HAP-1 (cell line): ENCODE measurements at places on chromosomes 4 and X.

DNA sequence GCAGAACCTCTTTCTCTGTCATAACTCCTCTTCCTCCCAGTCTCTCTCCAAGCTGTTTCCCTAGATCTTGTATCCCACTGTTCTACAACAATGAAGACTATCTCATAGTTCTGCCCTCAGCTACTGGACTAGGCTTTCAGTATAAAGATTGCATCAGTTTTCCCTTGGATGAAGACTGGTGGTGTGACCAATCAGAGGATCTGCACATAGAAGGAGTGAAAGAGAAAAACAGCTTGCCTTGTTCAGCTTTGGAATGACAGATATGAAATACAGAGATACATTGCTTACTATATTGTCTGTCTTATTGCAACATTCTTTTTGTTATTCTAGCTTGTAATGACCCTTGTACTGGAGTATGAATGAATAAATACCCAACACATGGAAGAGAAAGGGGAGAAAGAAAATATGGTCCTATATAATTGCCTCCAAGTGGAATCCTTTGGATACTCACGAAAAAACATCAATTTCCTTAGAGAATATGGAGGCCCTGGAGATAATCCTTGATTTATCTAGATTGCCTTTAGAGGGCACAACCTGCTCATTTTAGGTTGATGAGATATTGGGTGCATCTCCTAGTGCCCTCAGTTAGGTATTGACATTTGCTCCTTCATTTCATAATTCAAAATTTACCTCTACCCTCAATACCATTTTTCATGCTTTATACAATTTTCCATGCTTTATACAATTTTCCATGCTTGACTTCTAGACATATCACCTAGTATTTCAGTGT, 395.8 kb downstream of the NAF1 start:
- no peak for DNase-seq

GRCh38 chrX:25034889-25035288, 19.1 kb upstream of the ARX start:
- DNase-seq: peak; percentile 65

DNA sequence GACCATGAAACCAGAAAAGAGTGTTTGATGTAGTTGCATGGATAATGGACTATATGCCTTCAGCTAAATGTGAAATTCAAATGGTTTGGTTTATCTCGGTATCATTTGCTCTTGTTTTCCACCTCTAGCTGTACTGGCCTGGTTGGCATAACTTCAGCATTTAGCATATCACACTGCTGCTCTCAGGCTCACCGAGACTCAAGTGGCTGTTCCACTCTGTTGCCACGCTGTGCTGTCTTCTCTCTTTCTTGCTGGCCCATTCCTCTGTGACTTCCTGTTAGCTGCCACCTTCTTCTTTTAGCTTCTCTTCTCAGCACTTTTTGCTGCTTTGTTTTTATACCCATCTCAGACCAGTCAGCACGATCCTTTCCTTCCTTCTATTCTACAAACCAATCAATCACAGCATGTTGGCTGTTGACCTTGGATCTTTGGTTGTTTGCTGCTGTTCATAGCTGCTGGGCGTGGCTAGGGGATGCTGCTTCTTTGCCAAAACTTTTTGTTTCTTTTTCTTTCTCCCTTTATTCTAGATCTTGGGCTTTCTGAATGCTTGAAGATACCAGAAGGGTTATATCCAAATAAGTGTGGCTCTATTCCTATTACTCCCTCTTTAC, 24.0 kb downstream of the INTS6L start:
- DNase-seq: no peak

GRCh38 chrX:54944816-54945215, 24.2 kb downstream of the TRO start:
- DNase-seq: no peak

- DNase-seq: no peak
Measured at GRCh38 chrX:2446815-2447214, 54.0 kb downstream of the DHRSX start.

DNA sequence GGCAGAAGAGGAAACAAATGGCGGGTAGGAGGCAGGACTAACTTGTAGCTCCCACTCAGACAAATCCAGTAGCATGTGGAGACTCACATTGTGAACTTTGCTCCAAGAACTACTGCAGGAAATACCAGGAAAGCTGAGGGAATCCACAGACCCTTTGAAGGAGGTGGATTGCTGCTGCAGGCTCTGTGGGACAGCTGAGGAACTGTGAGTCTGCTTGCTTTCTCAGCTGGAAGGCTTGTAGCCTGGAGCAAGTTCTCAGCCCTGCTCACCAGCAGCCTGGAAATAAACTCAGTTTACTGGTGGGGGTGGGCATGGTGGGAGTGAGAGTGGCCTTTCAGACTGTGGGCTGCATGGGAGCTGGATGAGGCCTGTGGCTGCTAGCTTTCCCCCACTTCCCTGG, 16.0 kb downstream of the RTL3 start:
- DNase-seq: no peak

- DNase-seq: no peak
Measured at GRCh38 chr4:176805155-176805554, 12.4 kb upstream of the VEGFC start.

- DNase-seq: no peak
Measured at GRCh38 chr4:173014113-173014558, 154.5 kb upstream of the GALNT7 start.

DNA sequence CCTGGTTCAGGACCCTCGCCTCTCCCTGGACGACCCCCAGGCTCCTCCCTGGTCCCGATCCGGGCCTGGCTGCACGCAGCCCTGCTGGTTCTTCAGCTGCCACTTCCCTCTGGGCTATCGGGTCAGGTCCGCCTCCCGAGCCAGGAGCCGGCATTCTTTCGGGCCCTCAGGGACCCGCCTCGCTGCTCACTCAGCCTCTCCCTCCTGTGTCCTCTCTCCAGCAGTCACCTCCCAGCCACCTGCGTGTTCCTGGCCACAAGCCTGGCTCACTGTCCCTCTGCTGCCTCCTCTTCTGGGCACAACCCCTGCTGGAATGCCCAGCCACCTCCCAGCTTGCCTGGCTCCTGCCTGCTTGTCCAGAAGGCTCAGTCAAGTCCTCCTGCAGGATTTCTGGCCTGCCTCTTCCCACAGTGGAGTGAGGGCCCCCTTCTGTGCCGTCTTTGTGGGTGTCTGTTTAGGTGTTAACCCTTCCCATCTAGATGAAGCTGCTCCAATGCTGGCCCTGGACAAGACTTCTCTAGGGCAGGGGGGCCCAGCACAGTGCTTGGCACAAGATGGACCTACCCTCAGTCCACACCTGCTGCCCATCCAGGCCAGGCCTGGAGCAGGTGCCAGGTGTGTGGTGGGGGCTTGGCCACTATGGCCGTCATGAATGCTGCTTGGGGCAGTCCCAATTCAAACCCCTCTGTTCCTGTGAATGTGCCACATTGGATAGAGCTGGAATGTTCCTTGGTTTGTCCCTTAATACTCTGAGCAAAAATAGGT, 2.2 kb downstream of the WFS1 start:
- no peak for DNase-seq

- DNase-seq: no peak
Measured at GRCh38 chr4:111360906-111361305, 738.0 kb upstream of the PITX2 start.

DNA sequence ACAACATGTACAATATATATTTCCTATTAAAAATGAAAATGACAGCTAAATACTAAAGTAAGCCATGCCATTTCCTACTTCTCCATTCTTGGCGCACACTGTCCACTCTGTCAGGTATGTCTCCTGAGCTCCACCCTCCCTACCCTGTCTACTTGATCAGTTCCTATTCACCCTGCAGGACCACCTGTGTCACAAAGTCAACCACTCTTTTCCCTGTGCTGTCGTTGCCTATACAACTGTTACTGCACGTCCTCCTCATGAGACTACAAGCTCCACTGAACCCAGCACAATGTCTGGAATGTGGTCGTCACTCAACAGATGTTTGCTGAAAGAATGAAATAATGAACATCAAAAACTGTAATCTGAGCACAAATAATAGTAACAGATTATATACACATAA, 54.9 kb downstream of the SLC9A7 start:
- no peak for DNase-seq

DNA sequence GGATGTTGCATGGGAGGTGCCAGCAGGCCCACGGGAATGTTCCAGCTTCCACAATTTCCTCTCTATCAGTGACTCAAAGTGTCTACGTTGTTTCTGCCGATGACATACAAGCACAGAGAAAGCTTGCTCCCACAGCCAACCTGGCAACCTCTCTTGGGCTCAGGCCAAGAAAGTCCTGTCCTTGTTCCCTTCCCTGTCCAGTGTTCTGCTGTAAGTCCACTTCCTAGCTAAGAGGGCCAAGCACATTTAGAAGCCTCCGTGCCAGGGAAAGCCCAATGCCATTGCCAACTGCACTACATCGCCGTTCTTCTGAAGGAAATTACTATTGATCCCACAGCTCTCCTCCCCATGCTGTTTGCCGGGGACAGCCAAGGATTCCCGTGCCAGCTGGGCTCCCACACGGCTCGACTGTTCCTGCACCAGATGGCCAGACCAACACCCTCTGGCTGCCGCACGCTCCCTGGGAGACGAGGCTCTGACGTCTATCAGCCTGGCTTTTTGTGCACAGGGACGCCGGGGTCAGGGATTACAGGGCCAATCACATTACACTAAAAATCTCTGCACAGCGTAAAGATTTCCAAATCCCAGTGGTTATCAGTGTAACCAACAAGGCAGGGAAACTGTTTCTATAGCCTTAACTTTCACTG, 284.0 kb downstream of the BCOR start:
- DNase-seq: no peak

GRCh38 chr4:89000844-89001360, 56.1 kb downstream of the FAM13A start:
- DNase-seq: peak; percentile 28

- DNase-seq: no peak
Measured at GRCh38 chrX:371907-372306, 14.8 kb downstream of the PPP2R3B start.

GRCh38 chr4:72473434-72473900, 95.6 kb downstream of the ADAMTS3 start:
- DNase-seq: no peak

- peak; percentile 50 for DNase-seq
Measured at GRCh38 chr4:24419181-24420034, 164.9 kb downstream of the DHX15 start.

- peak; percentile 70 for DNase-seq
Measured at GRCh38 chrX:23742174-23742696, 841 bp downstream of the ACOT9 start.

GRCh38 chrX:20066968-20067708, 49.6 kb downstream of the MAP7D2 start:
- DNase-seq: peak; percentile 68

DNA sequence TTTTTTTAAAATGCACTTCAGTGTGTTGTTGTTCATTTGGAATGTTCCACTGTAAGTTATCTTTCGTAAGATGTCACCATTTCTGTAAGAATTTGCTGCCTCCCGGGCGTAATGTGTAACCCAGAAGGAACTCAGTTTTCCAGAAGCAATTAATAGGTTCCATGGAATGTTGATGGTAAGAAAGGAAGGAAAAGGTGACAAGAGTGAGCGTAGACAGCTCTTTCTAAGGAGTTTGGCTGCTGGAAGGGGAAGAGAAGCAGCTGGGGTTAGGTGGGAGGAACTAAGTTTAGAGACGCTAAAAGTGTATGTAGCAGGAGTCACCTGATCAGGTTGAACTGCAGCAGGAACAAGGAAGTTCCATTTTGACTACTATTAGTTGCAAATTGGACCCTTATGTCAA, 35.9 kb downstream of the PNMA5 start:
- no peak for DNase-seq

DNA sequence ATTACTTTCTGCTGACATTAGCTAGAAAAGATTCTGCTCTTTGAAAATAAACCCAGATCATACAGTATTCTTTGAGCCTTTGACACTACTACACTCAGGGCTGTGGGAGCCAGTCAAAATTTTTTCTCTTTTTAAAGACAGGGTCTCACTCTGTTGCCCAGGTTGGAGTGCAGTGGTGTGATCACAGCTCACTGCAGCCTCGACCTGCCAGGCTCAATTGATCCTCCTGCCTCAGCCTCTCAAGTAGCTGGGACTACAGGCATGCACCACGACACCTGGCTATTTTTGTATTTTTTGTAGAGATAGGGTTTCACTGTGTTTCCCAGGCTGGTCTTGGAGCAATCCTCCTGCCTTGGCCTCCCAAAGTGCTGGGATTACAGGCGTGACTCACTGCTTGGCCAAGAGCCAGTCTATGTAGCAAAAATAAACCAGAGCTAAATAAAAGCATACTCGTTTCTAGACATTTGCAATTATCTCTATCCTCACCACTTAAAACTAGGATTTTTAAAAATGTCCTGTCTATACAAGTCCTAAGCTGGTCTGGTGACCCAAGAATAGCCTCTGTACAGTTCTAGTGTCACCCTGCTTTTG, 43.2 kb downstream of the AKAP4 start:
- DNase-seq: no peak

GRCh38 chrX:41127477-41128192, 42.4 kb downstream of the USP9X start:
- DNase-seq: no peak

DNA sequence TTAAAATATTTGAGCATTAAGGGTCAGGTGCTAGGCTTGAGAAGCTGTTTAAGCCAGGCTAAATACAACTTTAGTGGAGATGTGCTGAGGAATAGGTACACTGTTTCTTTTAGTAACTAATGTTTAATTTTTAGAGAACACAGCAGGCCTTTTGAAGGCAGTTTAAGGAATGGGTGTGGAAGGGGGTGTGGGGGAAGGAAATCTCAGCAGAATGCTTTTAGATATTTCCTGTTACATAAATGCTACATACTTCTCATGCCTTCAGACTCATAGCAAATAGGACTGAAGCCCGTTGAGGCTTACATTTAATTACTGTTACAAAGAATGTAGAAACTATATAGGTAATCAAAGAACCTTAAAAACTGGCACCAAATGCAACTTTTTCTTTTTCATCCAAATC, 66.3 kb downstream of the WWC2 start:
- no peak for DNase-seq

DNA sequence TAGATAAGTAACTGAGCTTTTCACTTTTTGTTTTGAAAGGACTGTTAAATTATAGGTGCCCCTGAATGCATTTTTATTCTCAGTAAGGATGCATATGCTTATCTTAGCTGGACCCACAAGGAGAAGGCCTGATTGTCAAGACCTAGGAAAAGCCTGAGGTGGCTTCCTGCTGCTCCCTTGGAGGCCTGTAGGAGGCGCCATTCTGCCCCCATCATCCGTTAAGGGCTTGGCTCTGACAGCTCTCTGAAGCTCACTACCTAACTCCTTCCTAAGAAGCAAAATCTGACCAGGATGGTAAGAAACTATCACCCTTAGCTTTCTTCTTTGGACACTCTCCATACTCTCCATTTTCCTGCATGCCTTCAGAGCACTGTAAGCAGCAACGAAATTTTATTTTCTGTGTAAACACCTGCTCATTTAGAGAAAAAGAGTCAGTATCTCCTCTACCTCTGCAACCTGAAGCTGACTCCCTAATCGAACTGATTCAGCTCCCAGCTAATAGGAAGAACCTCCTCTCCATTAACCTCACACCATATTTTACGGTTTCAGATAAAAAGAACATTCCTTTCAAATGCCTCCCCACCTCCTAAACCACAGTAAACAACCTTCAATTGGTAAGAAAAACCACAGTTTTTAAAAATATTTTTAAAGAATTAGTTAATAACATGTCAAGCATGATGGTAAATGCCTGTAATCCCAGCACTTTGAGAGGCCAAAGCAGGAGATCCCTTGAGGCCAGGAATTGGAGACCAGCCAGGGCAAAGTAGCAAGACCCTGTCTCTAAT, 73.4 kb upstream of the EDNRA start:
- DNase-seq: peak; percentile 15
